ENCODE measurements at places on chromosomes 3 and 15. TPM values are rescaled to one million over a fixed set of nuclear protein-coding genes. Genes with fewer than 3 reads are reported as not detected.

ZNF609 gene
- 18.6 TPM for total RNA-seq

EPB42 gene
- total RNA-seq, result not detected

DAZL gene
- not detected for total RNA-seq

STARD9 gene
- 9.7 TPM for total RNA-seq

OXTR gene
- 0.31 TPM for total RNA-seq

COLQ gene
- total RNA-seq, result 0.23 TPM

PLCH1 gene
- total RNA-seq, result 0.68 TPM

ROPN1 gene
- 1.4 TPM for total RNA-seq

TMEM108 gene
- total RNA-seq, result 0.95 TPM

PAK6 gene
- 71.7 TPM for total RNA-seq

CDHR4 gene
- not detected for total RNA-seq

A4GNT gene
- not detected for total RNA-seq

FGF12 gene
- 1.6 TPM for total RNA-seq

- DNase-seq, result no peak
Observed at GRCh38 chr3:162658003-162658402, 1161.4 kb downstream of the OTOL1 start.

DNA sequence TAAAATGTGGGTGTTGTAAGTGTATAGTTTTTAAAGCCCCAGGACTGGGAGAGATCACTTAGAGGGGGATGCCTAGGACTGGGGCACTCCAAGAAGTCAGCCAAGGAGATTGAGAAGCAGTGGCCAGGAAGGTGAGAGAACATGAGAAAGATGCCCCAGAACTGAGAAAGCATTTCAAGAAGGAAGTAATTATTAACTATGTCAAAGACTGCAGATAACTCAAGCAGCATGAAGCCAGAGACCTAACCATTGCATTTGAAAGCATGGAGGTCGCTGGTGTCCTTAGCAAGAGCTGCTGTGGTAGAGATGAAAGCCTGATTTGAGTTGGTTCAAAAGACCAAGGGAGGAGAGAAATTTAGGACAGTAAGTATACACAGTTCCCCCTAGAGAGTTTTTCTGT is 30.6 kb upstream of the SLC2A2 start:
- DNase-seq, result no peak

- DNase-seq, result no peak
Observed at GRCh38 chr3:59426821-59427565, 377.2 kb upstream of the CFAP20DC start.

GRCh38 chr15:69328080-69328479 is 29.4 kb downstream of the PAQR5 start:
- no peak for DNase-seq

DNA sequence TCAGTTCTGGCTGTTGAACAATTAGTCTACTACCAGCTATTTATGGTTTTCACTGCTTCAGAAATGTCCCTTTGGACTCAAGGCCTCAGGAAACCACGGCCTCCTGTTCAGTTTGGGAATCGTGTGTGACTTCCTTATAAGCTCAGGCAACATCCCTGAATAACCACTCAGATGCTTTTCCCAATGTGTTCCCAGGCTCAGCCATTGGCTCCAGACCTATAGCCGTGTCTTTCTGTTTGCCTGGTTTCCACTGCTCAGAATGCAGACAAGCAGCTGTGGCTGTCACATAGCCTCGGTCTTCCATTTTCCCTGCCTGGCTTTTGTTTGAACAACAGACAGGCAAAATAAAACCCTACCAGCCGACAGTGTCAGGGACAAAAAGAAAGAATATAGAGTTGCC is 63.2 kb upstream of the ATP2B2 start:
- DNase-seq, result no peak

GRCh38 chr3:48430708-48431101 is 819 bp upstream of the PLXNB1 start:
- DNase-seq, result no peak

DNA sequence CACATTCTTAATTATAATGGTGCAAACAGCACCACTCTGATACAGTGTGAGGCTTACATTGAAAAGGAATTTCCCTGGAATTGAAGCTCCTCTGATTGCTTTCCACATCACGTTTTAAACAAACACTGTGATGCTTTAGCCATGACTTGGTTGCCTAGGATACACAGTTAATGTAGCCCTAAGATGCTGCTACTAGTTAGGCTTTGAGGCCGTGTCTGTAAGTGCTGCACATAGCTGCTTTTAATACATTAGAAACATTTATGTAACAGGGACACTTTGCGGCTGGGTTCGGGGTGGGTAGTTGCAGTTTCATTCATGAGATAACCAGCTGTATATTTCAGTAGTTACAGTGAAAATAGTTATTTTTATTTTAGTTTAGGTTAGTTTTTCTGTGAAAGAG is 334.7 kb downstream of the NLGN1 start:
- DNase-seq, result no peak

DNA sequence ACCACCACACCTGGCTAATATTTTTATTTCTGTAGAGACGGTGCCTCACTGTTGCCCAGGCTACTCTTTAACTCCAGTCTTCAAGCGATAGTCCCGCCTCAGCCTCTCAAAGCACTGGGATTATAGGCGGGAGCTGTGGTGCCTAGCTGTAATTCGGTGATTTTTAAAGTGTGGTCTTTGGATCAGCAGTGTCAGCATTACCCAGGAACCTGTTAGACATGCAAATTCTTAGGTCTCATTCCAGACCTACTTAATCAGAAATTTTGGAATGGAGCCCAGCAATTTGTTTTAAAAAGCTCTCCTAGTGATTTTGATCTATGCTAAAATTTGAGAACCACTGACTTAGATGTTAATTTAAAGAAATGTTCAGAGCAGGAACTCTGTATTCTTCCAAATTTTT is 51.9 kb downstream of the GOLM2 start:
- no peak for DNase-seq

GRCh38 chr15:78715434-78715833 is 74.4 kb upstream of the CHRNB4 start:
- no peak for DNase-seq

- DNase-seq, result no peak
Observed at GRCh38 chr3:9534429-9534828, 19.2 kb downstream of the LHFPL4 start.

GRCh38 chr3:30346933-30347320 is 259.5 kb upstream of the TGFBR2 start:
- no peak for DNase-seq

- no peak for DNase-seq
Observed at GRCh38 chr3:71893122-71893521, 108.2 kb upstream of the PROK2 start.

- peak; percentile 87 for DNase-seq
Observed at GRCh38 chr3:126476166-126477060, 722 bp upstream of the ZXDC start.

GRCh38 chr3:86723433-86723832 is 267.5 kb downstream of the VGLL3 start:
- no peak for DNase-seq

All from suprapubic skin (tissue), 4 donors.